ENCODE measurements at places on chromosomes 16 and 17. TPM values are rescaled to one million over a fixed set of nuclear protein-coding genes. Genes with fewer than 3 reads are reported as not detected.
A peak's percentile ranks its signal among the peaks of the same experiment; 100 is the strongest.

Gene RTN4RL1
- total RNA-seq: 1.6 TPM

- no peak for DNase-seq
Observed at GRCh38 chr16:789191-789850, 901 bp downstream of the CHTF18 start.

DNA sequence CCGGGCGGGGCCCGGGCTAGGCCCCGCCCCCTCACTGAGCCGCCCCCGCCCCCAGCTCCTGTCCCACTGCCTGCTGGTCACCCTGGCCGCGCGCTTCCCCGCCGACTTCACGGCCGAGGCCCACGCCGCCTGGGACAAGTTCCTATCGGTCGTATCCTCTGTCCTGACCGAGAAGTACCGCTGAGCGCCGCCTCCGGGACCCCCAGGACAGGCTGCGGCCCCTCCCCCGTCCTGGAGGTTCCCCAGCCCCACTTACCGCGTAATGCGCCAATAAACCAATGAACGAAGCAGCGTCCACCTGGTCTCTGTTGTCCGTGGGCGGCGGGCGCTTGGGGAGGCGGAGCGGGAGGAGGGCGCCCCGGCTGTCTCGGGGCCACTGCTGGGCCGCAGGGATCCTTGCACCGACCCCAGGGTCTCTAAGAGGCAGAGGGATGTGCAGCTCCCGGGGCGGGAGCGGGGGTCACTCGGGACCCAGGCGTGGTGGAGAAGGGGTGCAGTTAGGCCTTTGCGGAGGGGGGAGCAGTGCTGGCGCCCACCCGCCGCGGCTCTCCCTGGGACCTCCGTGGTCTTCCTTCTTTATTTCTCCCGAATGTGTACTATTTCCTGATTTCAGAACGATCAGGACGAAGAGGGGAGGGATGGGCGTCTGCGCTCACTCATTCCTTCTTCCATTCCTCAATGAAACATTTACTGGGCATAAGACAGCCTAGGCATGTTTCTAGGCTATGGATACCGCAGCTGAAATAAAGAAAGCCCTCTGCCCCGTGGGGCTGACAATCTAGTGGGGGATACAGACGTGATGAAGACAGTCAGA, 2.0 kb downstream of the HBZ start:
- peak; percentile 33 for DNase-seq

DNA sequence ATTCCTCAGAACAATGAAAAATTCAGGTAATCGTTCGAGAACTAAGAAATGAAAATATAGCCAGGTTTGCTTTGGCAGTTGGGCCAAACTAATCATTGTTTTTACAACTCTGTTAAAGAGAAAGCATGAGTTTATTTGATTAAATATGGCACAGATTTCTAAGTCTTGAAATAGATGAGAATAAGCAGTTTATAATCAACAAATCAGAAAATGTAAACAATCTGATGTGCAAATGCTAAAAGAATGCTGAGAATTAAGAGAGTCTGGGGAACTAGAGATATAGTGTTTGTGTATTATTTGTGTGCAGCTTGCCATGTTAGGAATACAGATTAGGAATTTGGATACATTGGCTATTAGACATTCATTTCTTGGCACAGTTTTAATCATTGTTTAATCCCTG, 212.5 kb downstream of the TANC2 start:
- DNase-seq: no peak

GRCh38 chr17:32528825-32529224, 42.0 kb downstream of the CDK5R1 start:
- no peak for DNase-seq

GRCh38 chr16:67661101-67661761, 471 bp downstream of the PARD6A start:
- no peak for DNase-seq

All from hematopoietic multipotent progenitor cell (in vitro differentiated cells).